Ecto neural progenitor cell (in vitro differentiated cells): ENCODE measurements at places on chromosomes 7 and 10.
A peak's percentile ranks its signal among the peaks of the same experiment; 100 is the strongest.

GRCh38 chr7:135877805-135878204 lies 99.4 kb downstream of the MTPN start:
- DNase-seq = no peak

DNA sequence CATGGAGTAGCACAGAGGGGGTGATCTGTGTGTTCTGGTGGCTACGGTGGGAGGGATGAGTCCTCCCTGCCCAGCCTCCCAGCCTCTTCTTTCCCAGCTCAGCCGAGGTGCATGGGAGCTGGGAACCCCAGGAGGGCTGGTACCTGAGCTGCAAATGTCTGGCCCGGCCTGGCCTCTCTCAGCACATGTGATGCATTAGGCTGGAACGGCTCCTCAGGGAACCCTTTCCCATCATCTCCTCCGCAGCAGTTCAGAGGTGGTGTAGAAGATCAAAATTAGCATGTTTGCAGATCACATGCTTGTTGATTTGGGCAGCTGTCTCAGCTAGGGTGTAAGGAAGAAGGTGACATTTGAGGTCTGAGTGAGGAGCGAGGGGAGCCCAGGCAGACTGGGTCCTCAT lies 126.6 kb downstream of the EMX2 start:
- no peak for DNase-seq

DNA sequence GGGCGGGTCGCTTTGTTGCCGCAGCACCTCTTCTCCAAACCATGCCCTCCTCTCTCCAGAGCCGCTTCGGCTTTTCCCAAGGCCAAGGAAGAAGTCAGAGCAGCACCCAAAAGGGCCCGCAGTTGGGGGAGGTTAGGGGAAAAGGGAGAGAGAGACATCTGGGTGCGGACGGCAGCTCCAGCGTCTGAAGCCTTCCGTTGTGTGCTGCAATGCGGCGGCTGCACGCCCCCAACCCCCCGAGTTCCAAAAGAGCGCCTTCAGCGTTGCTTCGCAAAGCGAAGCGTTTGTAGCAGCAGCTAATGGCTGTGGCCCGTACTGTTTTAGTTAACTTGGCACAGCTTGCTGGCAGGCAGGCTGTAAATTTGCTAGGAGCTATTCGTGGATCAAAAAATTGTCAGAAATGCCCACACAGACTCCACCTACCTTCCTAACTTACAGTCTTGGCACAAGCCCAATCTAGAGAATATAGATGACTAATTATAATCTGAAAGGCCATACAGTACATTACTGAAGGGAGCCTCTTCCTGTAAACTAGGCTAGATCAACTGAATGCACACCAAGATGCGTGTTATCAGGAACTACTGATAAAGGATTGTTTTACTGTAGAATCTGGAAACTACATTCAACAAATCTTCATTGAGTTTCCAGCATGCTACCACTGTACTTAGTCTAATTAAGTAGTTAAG lies 1.1 kb upstream of the KBTBD2 start:
- peak; percentile 68 for DNase-seq

DNA sequence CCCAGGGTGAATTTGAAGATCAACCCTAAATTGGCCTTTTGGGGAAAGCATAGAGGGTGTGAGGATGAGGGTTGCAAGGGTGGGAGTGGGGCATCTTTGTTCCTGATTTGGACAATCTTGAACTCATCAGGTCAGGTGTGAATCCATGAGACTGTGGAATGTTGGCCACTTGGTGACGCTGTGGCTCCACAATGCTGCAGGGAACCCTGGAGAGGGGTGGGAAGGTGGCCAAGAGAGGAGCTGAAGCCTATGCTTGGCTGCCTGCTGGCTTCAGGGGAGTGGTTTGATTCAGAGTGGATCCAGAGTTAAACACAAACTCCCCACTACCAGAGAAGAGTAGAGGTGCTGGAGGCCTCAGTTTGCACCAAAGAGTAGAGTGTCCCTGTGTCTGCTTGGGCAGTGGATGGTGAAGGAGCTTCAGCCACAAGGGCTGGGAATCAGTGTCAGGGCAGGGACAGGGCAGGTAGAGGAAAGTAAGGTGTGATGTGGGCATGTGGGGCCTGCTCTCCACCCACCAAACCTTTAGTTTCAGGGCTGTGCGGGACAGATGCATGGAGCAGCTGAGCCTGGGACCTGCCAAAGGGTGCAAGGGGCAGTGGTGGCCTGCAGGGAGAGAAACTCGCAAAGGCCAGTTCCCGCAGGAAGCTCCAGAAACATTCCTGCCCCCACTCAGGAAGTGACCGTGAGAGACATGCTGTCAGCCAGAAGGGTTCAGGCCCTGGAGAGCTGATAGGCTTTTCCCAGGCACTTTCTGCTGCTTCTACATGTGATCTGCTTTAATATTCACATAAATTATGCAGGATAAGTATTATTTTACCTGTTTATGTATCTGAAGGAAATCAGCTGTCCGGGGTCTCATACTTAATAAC lies 81.0 kb upstream of the PRSS58 start:
- DNase-seq = peak; percentile 69

GRCh38 chr10:6426317-6426716 lies 153.8 kb downstream of the PRKCQ start:
- DNase-seq = no peak

DNA sequence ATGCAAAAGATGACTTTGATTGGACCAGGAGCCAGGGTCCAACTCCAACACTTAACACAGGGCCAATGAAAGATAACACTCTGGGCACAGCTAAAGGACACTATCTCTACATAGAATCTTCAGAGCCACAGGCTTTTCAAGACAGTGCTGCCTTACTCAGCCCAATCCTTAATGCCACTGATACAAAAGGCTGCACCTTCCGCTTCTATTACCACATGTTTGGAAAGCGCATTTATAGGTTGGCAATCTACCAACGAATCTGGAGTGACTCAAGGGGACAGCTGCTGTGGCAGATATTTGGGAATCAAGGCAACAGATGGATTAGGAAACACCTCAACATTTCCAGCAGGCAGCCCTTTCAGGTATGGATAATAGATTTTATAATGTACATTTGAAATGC lies 160.7 kb downstream of the MALRD1 start:
- no peak for DNase-seq

- peak; percentile 84 for DNase-seq
Observed at GRCh38 chr10:8051851-8052257, 2.6 kb upstream of the GATA3 start.

GRCh38 chr7:73482746-73483145 lies 39.3 kb downstream of the BAZ1B start:
- DNase-seq = no peak

DNA sequence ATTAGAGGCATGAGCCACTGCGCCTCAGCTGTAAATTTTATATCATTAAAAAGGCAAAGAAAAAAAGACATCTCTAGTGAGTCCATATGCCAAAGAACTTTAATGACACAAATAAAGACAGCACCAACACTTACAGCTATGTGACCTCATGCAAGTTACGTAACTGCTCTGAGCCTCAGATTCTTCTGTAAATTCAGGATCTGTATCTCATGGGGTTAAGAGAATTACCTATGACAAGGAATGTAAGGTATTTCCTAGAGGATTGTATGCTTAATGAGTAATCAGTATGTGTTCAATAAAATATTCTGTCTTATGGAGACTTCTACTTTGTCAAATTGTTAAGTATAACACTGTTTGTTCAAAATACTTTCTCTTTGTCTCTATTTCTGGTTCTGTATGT lies 274.0 kb upstream of the GLI3 start:
- DNase-seq = no peak

DNA sequence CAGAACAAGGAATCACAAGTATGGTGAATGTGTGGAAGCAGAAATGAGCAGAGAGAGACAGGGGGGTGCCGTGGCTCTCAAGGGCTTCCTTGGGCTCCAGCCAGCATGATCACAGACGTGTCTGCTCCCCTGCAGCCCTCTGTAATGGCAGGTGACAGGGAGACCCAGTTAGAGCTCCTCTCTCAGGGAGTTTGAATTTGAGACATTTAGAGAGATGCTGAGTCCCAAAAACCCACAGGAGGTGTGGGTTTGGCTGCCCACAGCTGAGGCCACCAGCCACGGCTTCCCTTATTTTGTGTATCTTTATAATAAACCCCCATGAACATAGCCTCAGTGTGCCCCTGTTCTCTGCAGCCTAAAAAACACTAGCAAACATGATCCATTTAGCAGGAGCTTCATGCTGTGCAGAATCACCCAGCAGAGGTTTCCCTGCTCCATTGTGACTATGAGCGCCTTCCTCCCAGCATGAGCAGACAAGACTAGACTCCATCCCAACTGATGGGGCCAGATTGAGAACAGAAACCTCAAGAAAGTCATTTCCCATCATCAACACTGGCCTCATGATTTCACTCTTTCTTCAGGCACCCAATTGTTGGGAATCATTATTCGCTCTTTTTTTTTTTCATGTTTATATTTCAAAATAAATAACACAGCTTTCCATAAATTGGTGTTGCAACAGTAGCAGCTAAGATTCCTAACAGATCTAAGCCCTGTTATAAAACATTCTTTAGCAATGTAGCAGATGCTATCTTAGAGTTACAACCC lies 13.4 kb downstream of the NOD1 start:
- no peak for DNase-seq

- DNase-seq = no peak
Observed at GRCh38 chr10:79995979-79996634, 47.2 kb upstream of the SFTPD start.

GRCh38 chr10:15609246-15609645 lies 110.5 kb downstream of the ITGA8 start:
- no peak for DNase-seq

GRCh38 chr10:12602521-12602920 lies 253.2 kb downstream of the CAMK1D start:
- DNase-seq = no peak

DNA sequence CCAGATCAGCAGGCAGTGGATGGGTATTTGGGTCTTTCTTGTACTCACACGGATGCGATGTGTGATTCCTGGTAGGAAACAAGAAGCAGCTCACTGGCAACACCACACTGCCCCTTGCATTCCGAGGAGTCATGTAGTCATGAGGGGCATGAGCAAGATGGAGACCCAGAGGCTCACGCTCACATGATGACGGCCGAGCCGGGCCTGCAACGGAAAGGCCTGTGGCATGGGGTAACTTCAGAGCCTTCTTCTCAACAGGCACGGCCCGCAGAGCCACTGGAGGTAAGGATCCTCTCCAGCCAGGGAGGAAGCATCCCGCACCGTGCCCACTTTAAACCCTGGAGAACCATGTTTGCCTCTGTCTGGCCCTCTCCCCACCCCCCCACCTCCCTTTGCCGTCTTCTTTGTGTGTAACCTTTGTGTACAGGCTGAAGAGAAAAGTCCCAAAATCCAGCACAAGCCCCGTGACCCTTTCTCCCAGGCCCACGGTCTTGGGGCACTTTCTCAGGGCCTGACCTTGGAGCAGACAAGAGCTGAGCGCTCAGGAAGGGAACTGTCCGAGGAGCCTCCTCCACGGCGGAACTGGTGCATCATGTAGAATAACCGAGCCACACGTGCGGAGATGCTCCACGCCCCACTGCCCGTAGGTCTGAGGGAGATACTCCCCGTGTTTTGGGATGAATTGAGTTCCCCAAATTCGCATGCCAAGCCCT lies 516.4 kb downstream of the DNAJB6 start:
- DNase-seq = no peak

DNA sequence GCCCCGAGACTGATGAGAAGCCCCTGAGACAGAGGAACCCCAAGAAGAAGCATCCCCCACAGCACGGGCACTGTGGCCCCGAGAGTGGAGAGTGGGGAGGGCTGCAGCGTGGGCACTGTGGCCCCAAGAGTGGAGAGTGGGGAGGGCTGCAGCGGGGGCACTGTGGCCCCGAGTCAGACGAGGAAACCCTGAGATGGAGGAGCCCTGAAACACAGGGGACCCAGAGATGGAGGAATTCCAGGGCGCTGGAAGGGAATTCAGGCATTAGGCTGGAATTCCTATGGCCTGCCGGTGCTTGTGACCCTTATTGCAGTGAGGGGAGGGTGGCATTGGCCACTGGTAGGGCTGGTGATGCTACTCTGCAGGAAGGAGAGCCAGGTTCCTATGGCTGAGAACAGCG lies 168.6 kb upstream of the SHH start:
- DNase-seq = no peak

DNA sequence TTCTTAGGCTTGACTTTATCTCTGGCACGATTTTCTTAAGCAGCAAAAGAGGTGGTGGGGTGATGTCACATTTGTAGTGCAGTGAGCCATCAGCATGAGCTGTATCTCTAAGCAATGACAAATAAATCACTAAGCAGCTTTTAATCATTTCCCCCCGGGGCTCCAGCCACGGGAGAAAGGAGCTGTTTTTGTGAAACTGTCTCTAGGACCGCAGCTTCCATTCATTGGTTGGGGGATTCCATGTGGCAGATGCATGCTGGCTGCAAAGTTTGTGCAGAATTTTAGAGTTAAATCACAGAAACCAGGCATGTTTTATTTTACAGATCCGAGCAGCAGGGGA lies 464 bp downstream of the KIAA1217 start:
- DNase-seq = no peak

DNA sequence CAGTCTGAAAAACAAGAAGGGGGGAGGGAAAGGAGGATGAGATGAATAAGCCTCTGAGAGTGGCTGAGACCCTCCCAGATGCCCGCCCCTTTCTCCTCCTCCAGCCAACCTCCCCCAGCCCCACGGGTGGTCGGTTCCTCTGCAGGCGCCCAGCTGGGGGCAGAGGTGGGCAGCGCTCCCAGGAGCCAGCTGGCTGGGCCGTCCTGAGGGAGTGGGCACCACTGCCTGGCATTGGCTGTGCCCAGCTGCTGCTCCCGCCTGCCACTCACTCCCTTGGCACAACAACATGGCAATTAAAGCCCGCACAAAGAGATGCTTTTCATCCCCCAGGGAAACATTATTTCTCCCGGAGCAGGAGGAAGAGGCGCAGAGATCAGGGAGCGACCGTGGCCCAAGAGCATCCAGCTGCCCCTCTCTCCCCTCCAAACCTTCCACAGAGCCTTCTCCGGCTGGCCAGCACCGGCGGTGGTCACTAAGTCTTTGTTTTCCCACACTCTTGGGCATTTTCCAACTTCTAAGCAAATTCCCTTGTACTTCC lies 107.2 kb downstream of the SPDYE5 start:
- DNase-seq = peak; percentile 64

DNA sequence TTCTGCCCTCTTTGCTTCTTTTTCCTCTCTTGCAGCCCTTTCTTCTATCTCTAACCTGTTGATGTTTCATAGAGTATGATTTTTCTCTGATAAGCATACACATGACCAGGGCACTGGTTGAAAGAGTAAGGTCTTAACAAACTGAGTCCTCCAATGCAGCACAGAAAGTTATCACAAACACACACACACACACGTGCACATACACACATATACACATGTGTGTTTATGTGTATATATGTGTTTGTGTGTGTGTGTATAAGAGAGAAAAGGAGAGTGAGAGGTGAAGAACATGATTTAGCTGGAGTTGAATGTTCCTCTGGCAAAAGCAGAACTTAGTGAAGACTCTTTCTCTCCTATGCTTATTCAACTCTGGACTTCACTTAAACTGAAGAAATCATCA lies 130.0 kb downstream of the KLF6 start:
- no peak for DNase-seq

- no peak for DNase-seq
Observed at GRCh38 chr7:157439149-157439548, 102.3 kb downstream of the DNAJB6 start.

- DNase-seq = no peak
Observed at GRCh38 chr10:93995598-93996271, 2.0 kb downstream of the PLCE1 start.
